Kidney glomerular epithelial cell (primary cell): ENCODE measurements at places on chromosomes 3 and 15.

DNA sequence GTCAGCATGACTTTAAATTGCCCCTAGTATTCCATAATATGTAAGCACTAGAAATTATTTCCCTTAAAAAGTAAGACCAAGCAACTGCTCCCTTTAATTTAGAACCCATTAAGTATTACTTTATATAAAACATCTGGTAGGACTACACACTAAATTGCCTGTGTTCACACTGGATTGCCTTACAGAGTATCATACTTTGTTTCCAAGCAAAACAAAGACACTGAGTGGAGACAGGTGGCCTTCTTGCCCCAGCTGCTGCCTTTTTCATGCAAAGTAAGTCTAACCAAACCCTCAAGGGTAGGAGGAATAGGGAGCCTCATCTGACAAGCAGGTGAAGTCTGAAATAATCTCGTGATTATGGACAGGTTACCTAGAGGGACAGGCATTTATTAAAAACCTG is 87.3 kb downstream of the PEX5L start:
- DNase-seq: no peak

DNA sequence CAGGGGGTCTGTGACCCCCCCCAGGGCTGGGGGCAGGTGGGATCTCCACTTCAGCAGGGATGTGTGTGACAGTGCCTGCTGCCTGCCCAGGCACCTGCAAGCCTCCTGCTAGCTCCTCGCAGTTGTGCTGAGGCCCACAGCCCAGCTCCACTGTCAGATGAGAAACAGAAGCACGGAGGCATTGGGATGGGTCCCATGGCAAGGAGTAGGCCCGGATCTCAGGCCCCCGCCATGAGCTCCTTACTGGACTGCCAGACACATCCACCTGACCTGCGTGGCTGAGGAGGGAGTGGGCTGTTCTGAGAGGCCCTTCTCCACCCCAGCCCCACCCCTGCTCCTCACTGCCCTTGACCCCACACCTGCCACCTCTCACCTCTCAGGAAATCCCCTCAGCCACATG is 18.2 kb upstream of the SKOR1 start:
- no peak for DNase-seq

- DNase-seq: peak; percentile 4
Observed at GRCh38 chr15:35932531-35932930, 386.6 kb upstream of the DPH6 start.

GRCh38 chr3:49609314-49609713 is 55.0 kb downstream of the BSN start:
- no peak for DNase-seq

- DNase-seq: no peak
Observed at GRCh38 chr3:181987736-181988135, 276.0 kb downstream of the SOX2 start.

GRCh38 chr3:39750712-39751111 is 58.7 kb upstream of the MYRIP start:
- no peak for DNase-seq
